ENCODE measurements at places on chromosomes 2 and 18.

GRCh38 chr18:70256994-70257393, 31.9 kb upstream of the SOCS6 start:
- H3K27me3 ChIP-seq, result no peaks in the 10 kb centered on the region
- H3K4me1 ChIP-seq, result peaks cover 9% of the 10 kb centered on the region
- H3K27ac ChIP-seq, result no peak overlapping the region
- no peaks in the 10 kb centered on the region for H3K36me3 ChIP-seq

DNA sequence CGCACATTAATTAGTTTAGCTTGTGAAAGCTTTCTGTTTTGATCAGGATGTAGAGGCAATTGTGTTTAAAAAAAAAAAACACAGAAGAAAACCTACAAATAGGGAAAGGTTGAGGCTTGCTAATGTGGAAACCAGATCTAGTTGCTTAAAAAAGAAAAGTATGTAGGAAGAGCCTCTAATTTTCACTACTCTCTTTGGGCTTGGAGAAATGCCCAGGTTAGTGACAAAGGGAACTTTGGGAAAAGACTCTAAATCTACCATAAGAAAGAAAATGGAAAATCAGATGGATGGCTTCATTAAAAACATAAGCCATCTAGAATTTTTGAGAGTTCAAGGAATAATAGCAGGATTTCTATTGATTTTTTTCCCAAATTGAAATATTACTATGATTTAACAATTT, 47.3 kb upstream of the SLC38A11 start:
- no peak overlapping the region for H3K27ac ChIP-seq
- H3K4me1 ChIP-seq, result no peaks in the 10 kb centered on the region
- no peaks in the 10 kb centered on the region for H3K27me3 ChIP-seq
- no peak overlapping the region for H3K4me3 ChIP-seq
- no peaks in the 10 kb centered on the region for H3K36me3 ChIP-seq
- no peak for DNase-seq

GRCh38 chr2:43361286-43361685, 134.9 kb upstream of the ZFP36L2 start:
- H3K4me1 ChIP-seq, result peaks cover 11% of the 10 kb centered on the region
- H3K27ac ChIP-seq, result no peak overlapping the region
- no peaks in the 10 kb centered on the region for H3K36me3 ChIP-seq

DNA sequence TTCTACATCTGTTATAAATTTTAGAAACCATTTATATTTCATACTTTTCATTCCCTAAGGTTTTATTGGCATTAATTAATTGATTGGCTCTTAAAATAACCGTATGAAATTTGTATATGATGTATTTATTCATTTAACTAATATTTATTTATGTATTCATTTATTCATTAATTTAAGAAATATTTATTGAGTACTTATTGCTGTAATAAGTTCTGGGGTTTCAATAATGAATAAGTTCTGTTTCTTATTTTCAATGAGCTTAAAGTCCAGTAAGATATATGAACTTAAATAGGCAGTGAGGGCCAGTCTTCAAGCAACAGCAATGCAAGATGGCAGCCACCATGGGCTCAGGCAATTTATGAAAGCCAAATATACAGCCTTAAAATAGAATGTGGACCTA, 17.9 kb downstream of the CDK15 start:
- H3K4me1 ChIP-seq, result peaks cover 9% of the 10 kb centered on the region
- no peaks in the 10 kb centered on the region for H3K36me3 ChIP-seq
- no peak overlapping the region for H3K4me3 ChIP-seq

- H3K4me1 ChIP-seq, result no peaks in the 10 kb centered on the region
- no peak for DNase-seq
- no peak overlapping the region for H3K27ac ChIP-seq
These were observed 27.4 kb upstream of the ERCC3 start for GRCh38 chr2:127321303-127321702.

- H3K4me3 ChIP-seq, result no peak overlapping the region
- no peaks in the 10 kb centered on the region for H3K36me3 ChIP-seq
- H3K27ac ChIP-seq, result no peak overlapping the region
- peak; percentile 51 for DNase-seq
These were observed 53.4 kb upstream of the SCN1A start for GRCh38 chr2:166180951-166181812.

DNA sequence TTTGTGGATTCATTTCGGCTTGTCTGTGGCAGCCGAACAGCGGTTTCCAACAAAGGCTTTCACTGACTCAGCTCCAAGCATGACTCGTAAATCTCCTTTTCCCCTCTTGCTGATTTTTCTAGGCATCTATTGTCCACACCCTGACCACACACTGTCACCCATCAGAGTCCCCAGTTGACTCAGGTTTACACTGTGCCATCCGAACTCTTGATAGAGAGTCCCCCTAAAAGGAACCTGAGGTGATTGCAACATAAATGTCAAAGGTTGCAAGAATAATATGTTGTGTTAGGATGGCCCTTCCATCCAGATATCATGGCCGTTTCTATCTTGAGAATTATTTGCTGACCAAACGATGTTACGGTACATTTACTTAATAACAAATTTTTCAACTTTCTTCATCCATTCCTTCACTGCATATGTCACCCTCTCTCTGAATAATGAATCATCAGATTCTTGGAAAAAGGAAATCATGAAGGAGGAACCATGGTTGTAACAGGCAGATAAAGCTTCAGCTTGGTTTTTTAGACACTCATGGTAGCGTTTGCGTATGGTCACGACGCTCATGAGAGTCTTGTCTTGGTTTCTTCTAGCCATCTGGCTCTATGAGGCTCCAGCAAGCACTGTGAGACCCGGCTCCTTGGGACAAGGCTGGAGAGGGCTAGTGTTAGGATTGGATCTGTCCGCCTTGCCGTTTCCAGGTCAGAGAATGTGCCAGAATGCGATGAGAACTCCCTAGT, 72.1 kb downstream of the NPAS2 start:
- H3K27ac ChIP-seq, result no peak overlapping the region
- peaks cover 51% of the 10 kb centered on the region for H3K4me1 ChIP-seq
- no peak overlapping the region for H3K4me3 ChIP-seq
- DNase-seq, result no peak

DNA sequence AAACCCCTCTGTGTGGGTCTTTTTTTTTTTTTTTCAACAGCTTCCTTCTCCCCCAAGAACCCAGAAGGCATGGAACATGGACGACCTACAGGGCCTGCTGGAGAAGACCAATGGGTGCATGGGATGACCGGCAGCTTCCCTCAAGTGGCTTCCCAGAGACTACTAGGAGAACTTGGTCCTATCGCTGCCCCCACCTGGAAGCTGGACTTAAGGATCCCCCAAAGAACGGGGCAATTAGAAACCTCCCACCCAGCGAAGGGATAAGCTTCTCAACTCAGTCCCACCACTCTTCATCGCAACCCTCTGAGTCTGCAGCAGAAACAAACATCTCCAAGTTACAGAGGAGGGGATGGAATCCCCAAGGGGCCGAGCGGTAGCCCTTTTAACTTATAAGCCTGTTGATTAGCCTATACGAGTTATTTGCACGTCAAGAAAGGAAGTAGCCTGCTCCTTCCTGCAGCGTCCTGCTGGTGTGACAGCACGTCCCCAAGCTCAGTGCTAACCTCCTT, 1.4 kb downstream of the ACTR1B start:
- DNase-seq, result no peak
- no peaks in the 10 kb centered on the region for H3K27me3 ChIP-seq
- peaks cover 15% of the 10 kb centered on the region for H3K4me1 ChIP-seq
- H3K27ac ChIP-seq, result peak overlapping the region; percentile 90

GRCh38 chr18:48539406-48540250, 797 bp downstream of the CTIF start:
- peak overlapping the region; percentile 89 for H3K27ac ChIP-seq
- H3K4me3 ChIP-seq, result peak overlapping the region; percentile 84
- no peaks in the 10 kb centered on the region for H3K27me3 ChIP-seq

GRCh38 chr18:39205565-39206195, 1640.1 kb upstream of the CELF4 start:
- H3K27me3 ChIP-seq, result no peaks in the 10 kb centered on the region
- no peak overlapping the region for H3K4me3 ChIP-seq
- no peak overlapping the region for H3K27ac ChIP-seq
- DNase-seq, result no peak
- H3K36me3 ChIP-seq, result no peaks in the 10 kb centered on the region

DNA sequence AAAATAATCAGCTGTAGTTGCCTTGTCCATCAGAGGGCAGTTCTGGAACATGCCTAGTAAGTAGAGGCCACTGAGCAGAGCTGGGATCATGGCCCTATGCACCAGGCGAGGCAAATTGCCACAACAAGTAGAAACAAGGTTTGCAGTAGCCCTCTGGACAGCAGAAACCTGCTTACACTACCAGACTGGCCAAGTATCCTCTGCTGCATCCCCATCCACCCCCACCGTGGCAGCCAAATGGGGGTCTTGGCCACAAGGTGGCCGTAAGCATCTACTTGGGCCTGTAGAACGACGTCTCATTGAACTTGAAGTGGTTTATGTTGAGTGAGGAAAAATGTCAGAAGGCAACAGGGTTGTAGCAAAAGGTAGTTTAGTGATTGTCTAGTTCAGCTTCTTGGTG, 241.2 kb downstream of the ALPK2 start:
- H3K4me3 ChIP-seq, result no peak overlapping the region
- no peak for DNase-seq
- peaks cover 4% of the 10 kb centered on the region for H3K36me3 ChIP-seq
- no peak overlapping the region for H3K27ac ChIP-seq

- H3K36me3 ChIP-seq, result no peaks in the 10 kb centered on the region
- no peaks in the 10 kb centered on the region for H3K4me1 ChIP-seq
- H3K27me3 ChIP-seq, result no peaks in the 10 kb centered on the region
- DNase-seq, result no peak
- H3K4me3 ChIP-seq, result no peak overlapping the region
- no peak overlapping the region for H3K27ac ChIP-seq
These were observed 102.7 kb upstream of the ARHGAP15 start for GRCh38 chr2:143026411-143027054.

- DNase-seq, result no peak
- no peaks in the 10 kb centered on the region for H3K4me1 ChIP-seq
- H3K27me3 ChIP-seq, result no peaks in the 10 kb centered on the region
- no peak overlapping the region for H3K4me3 ChIP-seq
These were observed 8.0 kb downstream of the C2orf92 start for GRCh38 chr2:97677480-97677879.

DNA sequence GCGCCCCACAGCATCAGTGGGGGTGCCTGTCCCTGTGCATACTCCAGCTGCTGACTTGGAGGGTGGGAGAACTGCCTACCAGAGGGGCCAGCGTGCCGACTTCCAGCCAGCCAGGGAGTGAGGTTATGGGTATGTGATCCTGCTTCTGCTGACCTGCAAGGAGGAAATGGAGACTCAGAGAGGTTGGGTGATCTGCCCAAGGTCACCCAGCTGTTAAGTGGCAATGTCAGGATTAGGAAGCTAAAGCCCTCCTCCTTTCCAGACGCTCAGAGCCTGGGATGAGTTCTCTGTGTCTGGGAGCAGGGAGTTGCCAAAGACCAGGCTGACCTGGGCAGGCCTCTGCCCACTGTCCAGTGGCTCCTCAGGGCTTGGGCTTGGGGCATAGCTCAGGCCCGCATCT, 169.6 kb downstream of the GLI2 start:
- no peak for DNase-seq
- H3K27me3 ChIP-seq, result no peaks in the 10 kb centered on the region
- H3K36me3 ChIP-seq, result no peaks in the 10 kb centered on the region

DNA sequence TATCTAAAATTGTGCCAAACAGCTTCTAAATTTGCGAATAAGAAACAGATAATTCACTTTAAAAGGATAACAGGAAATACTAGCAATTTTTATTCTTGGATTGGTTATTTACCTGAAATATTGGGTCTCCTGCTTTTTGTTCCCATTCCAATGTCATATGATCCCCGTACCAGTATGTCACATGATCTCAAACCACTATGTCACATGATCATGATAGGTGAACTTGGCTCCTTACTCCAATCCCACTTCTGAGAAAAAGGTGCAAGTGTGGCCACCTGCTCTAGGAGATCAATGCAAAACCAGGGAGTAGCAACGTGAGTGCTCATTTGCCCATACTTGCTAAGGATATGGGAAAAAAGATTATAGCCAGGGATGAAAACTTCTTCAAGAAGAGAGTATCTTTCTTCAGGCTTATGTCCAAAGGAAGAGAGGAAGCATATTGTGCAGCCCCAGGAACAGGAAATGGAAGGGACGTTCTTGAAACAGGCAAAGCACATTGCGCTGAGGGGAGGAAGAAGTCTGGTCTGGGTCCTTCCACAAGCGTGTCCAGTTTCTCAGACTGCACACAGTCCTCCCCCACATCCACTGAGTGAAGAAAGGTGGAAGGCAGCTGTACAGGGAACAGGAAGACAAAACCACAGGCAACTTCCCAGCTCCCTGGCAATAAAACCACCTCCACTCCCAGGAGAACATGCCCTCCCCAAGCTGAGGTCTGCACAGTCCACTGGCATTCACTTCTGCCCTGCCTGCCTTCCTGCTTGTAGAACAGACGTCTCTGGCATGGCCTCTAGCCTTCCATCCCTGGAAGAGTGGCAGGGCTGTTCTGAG, at the start of gene LYG2:
Gene LYG2, minus strand, starts transcription at position 176 of the 828 bp plus-strand sequence. CDS start 1,406 bp downstream, outside the sequence.
- DNase-seq, result no peak
- no peaks in the 10 kb centered on the region for H3K4me1 ChIP-seq
- no peak within 1 kb of the TSS for H3K4me3 ChIP-seq
- H3K27me3 ChIP-seq, result no peaks in the 10 kb centered on the region

DNA sequence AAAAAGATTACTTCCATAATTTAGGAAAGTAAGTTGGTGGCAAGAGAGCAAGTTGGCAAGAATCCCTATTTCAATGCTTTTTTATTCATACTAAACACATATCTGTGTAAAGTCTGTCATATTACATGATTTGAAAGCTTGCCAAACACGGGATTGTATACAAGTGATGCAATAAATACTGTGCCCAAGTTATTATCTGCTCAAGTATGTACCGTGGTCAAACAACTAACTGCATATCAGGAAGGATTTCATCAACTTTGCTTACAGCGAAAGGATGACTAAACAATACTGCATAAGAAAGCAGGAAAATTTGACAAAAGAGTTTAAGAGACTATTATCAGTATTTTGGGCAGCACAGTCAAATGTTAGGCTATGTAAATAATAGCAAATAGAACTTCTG, 69.6 kb upstream of the SCN1A start:
- H3K4me3 ChIP-seq, result no peak overlapping the region
- no peak for DNase-seq

DNA sequence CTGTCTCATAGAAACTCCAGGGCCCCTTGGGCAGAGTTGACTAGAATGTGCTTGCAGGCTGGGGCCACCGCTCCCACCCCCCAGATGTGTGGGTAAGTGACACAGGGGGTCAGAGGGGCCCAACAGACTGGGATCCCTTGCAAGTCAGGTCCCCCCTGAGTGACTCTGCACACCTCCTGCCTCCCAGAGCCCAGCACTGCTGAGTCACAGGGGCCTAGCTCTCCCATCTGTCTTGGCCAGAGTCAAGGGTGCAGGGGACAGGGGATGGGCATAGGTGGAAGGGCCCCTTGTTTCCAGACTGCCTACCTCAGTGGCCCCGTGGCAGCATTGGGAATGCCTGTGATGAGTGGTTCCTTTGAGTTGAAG, 11.4 kb downstream of the SH2D6 start:
- H3K27ac ChIP-seq, result no peak overlapping the region
- no peak for DNase-seq
- no peaks in the 10 kb centered on the region for H3K36me3 ChIP-seq
- peaks cover 46% of the 10 kb centered on the region for H3K4me1 ChIP-seq
- no peak overlapping the region for H3K4me3 ChIP-seq
- H3K27me3 ChIP-seq, result no peaks in the 10 kb centered on the region

All from SK-N-SH (cell line).